Stimulated activated CD8-positive, alpha-beta memory T cell treated with anti-CD3 and anti-CD28 coated beads, Interleukin-7, amount 100 ng/mL, for 4 hours (primary cell): ENCODE measurements at places on chromosomes 1 and 21.

- DNase-seq, result no peak
Observed at GRCh38 chr1:45329445-45329844, 2.8 kb downstream of the HPDL start.

GRCh38 chr1:193264313-193265065, 78.1 kb upstream of the B3GALT2 start:
- DNase-seq, result no peak

- DNase-seq, result no peak
Observed at GRCh38 chr1:154351363-154352068, 26.2 kb downstream of the ATP8B2 start.

DNA sequence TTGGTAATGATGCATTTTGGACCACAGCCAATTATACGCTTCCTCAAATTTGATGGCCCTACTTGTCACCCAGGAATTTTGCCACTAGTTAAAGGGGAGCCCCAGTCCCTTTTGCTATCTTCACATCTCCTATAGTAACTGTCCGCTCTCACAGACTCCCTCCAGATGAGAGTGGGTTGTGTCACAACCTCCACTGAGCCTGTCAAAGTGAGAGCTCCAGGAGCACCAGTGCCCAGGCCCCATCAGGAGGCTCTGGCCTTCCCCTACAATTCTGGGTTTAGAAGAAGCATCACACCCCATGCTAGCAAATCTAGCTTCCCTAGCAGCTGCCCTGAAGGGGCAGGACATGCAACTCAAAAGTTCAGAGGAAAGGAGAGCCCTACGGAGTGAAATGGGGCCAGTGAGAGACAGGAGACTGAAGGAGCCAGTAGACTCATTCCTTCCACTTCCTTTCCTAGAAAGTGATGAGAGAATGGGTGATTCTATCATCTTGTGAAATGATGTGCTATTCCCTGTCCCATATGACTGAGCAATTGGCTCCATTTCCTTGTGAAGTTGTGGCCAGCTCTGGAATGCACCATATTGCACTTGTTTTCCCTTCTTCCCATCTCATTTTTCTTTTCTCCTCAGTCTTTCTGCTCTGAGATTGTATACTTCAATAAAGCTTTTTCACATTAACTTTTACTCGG, 541.3 kb downstream of the DPYD start:
- no peak for DNase-seq

- DNase-seq, result no peak
Observed at GRCh38 chr1:45499415-45499769, 481 bp downstream of the CCDC163 start.

DNA sequence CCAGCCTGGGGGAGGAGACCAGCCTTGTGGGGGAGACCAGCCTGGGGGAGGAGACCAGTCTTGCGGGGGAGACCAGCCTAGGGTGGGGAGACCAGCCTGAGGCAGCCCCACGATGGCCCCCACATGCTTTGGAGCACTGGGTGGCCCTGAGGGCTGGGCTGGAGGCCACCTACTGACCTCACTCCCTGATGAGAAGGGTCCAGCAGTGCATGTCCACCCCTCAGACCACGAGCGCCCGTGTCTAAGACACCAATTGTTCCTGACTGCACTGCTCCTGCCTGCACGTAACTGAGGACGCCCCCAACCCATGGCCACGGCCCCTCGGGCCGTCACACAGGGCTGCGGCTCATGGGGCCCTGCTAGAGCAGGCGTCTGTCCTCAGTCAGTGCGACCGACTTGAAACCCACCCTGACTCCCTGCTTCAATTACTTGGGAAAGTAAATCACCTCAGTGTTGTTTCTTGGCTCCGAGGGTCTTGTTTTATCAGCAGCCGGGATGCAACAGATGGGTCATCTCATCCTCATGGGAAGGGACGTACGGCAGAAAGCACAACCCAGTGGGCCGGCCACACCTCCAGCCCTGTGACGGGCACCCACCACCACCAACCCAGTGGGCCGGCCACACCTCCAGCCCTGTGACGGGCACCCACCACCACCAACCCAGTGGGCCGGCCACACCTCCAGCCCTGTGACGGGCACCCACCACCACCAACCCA, at the start of gene SPATC1L:
Gene SPATC1L, minus strand, starts transcription at position 550 of the 715 bp plus-strand sequence. CDS start 1,643 bp downstream, outside the sequence.
- DNase-seq, result peak; percentile 42

- no peak for DNase-seq
Observed at GRCh38 chr1:47720111-47720510, 277.1 kb downstream of the TRABD2B start.

DNA sequence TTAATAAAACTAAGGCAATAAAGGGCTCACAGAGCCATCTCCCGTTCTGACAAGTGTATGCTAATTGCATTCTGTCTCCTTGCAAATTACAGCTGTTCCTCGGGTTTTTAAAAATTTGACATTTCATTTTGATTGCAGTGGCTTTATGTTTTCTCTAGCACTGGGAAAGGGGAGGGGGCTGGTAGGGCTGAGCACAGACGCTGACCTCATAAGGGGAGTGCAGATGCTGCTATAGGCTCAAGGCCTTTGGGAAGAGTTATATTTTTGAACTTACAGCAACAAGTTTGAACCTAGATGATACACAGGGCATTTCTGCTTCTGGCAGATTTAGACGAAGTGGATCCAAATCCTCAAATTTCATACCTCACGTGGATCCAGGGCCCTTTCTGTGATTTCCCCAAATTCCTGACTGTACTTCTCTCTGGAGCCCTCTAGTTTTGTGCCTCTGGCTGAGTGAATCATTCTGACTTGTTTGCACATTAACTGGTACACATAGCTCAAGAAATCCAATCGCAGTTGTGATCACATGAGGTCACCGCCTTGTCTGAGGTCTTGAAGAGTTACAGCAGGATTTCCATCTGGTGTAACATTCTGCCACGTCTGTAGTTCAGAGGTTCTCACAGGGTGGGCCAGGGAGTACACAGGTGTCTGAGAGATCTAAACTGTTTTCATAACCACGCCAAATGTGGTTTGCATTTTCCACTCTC, 230.3 kb downstream of the C1orf94 start:
- DNase-seq, result no peak

- DNase-seq, result no peak
Observed at GRCh38 chr21:45763074-45763473, 119.5 kb downstream of the PCBP3 start.

- peak; percentile 13 for DNase-seq
Observed at GRCh38 chr1:50332941-50333594, 90.2 kb downstream of the DMRTA2 start.

- DNase-seq, result no peak
Observed at GRCh38 chr1:110482662-110483307, 31.8 kb downstream of the PROK1 start.

DNA sequence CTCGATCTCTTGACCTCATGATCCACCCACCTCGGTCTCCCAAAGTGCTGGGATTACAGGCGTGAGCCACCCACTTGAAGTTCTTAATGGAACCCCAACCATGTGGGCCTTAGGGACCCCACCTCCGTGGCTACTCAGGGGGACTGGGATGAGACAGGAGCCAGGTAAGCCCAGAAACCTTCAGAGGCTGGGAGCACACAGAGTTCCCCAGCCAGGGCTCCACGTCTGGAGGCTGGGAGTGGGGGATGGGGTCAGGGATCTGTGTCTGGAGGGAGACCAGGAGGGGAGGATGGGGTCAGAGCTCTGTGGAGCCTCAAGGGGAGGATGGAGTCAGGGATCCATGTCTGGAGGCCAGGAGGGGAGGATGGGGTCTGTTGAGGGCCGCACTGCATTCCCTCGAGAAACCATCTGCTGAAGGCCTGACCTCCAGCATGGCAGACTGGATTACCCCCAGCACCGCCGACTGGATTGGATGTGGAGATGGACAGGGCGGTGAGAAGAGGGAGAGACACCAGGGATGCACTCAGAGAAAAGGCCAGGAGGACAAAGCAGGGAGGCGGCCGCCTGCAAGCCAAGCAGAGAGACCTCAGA, 2.1 kb upstream of the FTCD start:
- DNase-seq, result no peak

GRCh38 chr1:54580856-54581550, 33.0 kb downstream of the ACOT11 start:
- no peak for DNase-seq

GRCh38 chr1:89760496-89760895, 60.3 kb upstream of the LRRC8D start:
- DNase-seq, result no peak
